ENCODE measurements at places on chromosomes 6 and 20.
A peak's percentile ranks its signal among the peaks of the same experiment; 100 is the strongest.

GRCh38 chr6:28267695-28268059, 734 bp downstream of the ZSCAN26 start:
- DNase-seq = no peak

- peak; percentile 53 for DNase-seq
These were observed 50.8 kb downstream of the CD109 start for GRCh38 chr6:73746787-73747186.

DNA sequence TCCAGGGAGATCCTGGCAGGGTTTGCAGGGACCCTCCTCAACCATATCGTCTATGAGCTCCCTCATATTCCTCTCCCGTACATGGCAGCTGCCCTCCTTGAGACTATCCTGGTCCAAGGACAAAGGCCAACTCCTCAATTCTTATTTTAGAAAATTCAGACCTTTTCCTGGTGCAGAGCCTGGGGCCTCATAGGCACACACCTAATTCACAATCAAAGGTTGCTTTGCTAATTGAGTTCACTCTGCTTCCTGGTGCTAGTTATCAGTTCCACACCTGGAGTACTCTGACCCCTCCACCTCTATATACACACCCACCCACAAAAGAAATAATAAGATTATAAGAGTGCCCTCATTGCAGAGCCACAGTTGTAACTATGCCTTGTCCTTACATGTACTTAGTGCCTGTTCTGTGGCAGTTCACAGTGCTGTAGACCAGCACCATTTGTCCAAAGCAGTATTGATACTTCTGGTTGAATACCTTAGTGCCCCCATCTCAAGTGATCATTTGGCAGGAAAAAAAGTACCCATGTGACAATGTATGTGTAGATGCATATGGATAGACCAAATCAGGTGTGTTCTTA, 38.7 kb downstream of the GSS start:
- no peak for DNase-seq

DNA sequence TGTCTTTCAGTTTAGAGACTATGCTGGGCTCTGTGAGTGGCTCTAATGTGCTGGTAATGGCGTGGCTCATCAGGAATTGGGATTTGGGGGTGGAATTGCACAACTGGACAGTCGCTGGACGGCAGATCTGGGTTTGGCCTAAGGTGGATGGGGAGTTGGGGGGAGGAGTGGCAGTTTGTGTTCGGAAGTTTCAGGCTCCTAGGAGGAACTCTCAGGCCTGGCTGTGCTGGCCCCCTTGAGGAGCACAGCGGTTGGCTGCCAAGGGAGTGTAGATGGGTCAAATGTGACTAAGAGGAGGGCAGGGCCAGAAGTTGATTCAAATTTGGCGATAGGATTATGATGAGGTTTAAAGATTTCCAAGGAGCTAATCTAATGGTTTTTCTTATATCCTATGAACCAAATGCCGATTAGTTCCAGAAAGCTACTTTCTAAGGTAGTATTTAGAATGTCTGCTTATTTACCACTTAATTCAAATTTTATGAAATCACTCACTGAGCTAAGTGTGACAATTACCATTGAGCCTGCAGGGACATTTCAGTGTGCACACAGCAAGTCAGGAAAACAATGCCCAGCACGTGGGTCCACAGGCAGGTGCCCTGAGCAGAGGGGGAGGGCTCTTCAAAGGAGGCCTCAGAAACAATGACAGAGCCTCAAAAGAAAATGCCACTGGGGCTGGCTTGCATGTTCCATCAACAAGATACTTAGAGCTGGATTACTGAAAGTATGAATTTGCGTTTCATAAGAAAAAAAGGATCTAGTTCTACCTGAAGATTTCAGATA, 111.0 kb downstream of the GJA10 start:
- DNase-seq = no peak

GRCh38 chr6:72002415-72002814, 116.1 kb downstream of the RIMS1 start:
- no peak for DNase-seq

DNA sequence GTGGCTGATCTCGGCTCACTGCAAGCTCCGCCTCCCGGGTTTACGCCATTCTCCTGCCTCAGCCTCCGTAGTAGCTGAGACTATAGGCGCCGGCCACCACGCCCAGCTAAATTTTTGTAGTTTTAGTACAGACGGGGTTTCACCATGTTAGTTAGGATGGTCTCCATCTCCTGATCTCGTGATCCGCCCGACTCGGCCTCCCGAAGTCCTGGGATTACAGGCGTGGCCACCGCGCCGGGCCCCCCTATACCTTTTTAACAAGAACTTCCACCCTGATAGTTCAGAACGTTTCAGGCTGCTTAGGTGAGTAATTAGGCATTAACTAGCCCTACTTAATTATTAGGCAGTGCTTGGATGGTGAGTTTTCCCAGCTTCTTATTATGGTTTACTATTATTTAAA, 552.5 kb downstream of the BCKDHB start:
- DNase-seq = no peak

DNA sequence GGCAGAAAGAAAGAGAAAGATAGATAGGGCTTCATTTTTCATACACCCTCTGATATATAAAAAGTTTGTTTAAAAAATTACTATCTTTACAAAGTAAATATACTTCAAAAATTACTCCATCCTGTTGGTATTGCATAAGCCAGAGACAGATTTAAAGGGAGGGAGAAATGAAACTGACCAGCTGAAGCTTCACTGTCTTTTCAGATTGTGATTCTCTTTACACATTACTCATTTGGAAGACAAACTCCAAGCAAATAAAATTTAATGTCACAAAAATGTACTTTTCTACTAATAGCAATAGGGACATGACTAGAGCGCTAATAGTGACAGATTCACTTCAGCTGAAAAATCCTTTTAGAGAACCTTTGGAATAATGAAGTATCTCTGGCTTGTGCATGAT, 38.6 kb upstream of the MARCKS start:
- peak; percentile 45 for DNase-seq

DNA sequence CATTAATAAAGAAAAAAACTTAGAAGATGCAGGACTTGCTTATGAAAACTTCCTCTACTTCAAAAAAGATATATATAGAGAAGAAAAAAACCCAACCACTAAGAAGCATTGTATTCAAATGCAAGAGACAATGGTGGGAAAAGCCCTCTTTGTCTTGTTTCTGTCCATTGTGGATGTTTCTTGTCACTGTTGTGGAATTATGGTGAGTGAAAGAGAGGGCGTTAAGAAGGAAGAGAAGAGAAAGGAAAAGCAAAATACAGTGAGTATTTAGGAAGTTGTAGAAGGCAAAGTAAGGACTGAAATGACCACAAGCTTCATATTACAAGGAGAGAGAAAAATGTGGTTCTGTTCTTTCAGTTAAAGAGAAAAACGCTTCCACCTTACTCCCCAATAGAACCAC, 14.1 kb upstream of the THBD start:
- DNase-seq = no peak

All from GM03348 (cell line).